ENCODE measurements at places on chromosomes 6 and 20. TPM values are rescaled to one million over a fixed set of nuclear protein-coding genes. Genes with fewer than 3 reads are reported as not detected.

- DNase-seq: no peak
These were observed 99.1 kb upstream of the KCNQ5 start for GRCh38 chr6:72522735-72523141.

- DNase-seq: no peak
These were observed 75.2 kb upstream of the CITED2 start for GRCh38 chr6:139449611-139450000.

DNA sequence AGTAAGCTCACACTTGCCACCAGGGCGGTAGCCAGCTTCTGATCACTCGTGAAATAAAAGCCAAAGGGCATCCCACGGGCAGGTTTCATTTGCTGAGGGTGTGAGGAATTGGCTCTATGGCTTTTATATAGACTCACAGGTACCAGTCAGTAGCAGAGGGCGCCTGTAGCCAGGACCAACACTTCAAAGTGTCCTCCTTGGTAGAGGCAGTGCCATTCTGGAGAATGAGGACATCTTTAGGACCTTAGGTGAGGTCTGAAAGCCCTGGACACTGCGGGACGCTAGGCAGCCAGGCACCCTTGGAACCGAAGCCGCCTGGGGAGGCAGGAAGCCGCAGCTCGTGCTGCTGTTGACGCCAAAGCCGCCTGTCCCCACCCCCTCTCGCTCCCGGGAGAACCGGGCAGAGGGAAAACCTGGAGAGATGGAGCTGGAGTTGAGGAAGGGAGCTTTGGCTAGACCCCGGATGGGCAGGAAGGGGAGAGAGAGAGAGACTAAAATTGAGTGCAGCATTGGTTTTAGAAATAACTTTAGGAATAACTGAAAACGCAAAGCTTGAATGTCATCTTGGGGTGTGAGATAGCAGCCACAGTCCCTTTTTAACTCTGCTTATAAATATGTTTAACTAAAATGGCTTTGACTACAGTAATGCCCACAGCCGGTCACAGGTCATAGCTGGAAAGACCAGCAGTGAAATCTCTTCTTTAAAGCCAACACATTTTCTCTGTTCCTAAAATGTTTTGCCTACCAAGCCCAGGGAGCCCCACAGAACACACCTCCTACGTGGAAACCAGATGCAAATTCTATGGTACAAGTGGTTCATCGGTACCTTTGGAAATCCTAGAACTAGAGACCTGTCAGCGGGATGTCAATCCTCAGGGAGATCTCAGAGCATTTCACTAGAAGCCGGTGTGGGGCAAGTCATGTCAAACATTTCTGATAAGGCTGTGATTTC, 128.5 kb upstream of the CDYL start:
- DNase-seq: peak; percentile 66

The RHAG gene
- total RNA-seq: not detected

- DNase-seq: no peak
These were observed 140.3 kb downstream of the FLRT3 start for GRCh38 chr20:14197097-14197496.

DNA sequence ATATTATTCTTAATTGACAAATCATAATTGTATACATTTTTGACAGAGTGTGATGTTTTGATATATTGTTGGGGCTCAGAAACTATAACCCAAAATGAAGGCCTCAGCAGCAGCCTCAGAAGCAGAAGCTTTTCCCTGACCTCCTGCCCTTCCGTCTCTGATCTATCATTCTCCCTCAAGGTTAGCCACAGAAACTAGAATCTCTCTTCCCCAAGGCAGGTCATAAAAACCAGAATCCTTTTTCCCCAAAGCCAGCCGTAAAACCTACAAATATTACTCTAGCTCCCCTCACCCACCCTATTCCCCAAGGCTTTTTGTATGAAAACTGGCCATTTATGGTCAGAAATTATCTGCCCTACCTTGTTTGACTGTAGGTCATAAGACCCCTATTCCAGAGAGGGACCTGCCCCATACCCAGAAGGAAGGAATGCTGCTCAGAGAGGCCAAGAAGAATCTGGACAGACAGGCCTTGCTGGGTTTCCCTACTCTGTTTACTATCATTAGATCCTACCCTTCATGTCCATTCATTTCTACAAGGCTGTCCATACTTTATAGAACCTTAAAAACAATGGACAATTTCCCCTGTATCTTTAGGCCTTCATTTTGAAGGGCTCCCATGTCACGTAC, 14.5 kb downstream of the OR2B2 start:
- no peak for DNase-seq

DNA sequence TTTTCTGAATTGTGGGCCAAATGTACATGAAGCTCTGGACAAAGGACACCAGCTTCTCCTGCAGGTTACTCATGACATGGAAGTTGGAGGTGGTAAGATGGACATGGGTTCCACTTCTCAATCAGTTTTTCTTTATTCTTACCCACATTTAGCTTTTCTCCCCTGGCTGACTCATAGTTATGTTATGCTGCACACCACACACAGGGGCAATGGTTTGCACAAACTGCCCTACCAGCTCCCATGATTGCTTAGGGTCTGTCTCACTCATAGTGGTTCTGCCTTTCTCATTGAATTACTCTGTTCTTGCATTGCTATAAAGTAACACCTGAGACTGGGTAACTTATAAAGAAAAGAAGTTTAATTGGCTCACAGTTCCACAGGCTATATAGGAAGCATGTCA, 4.5 kb upstream of the CD109 start:
- no peak for DNase-seq

GRCh38 chr20:44810391-44811149, at the start of gene RIMS4:
TSS of gene RIMS4 (minus strand) at chr20:44810546. CDS start at chr20:44810271, 275 bp downstream.
- no peak for DNase-seq

The SMOC2 gene
- total RNA-seq: 0.68 TPM

DNA sequence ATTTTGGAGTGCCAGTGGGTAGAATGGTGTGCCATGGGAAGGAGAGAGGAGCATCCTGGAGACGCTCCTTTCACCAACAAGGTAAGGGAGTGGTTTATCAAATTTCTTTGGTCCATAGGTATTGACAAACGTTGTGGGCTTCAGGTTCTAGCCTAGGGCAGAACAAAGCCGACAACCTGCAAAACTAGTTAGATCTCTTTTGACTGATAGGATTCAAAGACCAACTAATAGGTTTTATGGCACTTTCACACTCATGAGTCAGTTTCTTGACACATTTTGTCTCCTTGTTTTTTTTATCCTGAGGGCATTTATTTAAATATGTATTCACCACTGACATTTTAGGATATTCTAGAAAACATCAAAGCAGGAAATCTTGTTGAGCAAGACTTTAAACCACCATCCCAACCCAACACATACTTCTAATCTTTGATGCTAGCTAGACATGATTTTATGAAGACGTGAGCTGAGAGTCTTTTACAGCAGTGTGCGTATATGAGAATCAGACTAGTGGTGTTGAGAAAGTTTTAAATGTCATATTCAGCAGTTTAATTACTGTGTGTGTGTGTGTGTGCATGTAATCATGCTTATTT, 370.4 kb upstream of the HSF2 start:
- no peak for DNase-seq

DNA sequence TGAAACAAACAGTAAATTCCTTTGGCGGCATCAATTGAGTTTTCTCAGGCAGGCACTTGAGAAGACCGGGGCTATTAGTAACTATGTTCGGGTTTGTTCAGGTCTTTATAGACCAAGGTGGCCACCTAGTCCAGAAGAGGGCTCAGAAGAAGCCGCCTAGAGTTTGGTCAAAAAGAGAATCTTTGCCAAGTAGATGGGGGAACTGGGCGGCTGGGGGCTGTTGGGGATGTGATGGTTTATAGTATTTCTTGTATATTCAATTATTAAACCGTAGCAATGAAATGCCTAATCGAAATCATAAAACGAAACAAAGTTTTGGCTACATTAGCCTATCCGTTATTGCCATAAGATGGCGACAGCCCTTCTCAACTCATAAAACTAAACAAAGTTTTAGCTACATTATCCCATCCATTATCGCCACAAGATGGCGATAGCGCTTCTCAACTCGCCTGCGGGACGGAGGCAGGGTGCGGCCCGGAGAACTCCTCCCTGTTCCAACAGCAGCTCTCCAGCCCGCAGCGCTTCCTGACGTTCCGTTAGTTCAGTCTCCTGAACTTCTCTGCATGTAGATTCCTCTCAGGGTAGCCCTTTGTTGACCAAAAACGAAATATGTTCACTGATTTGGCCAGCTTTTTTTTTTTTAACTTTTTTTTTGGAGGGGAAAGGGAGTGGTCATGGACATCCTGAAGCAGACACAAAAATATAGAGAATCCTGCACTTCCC, 120.5 kb upstream of the PRSS16 start:
- DNase-seq: peak; percentile 91

DNA sequence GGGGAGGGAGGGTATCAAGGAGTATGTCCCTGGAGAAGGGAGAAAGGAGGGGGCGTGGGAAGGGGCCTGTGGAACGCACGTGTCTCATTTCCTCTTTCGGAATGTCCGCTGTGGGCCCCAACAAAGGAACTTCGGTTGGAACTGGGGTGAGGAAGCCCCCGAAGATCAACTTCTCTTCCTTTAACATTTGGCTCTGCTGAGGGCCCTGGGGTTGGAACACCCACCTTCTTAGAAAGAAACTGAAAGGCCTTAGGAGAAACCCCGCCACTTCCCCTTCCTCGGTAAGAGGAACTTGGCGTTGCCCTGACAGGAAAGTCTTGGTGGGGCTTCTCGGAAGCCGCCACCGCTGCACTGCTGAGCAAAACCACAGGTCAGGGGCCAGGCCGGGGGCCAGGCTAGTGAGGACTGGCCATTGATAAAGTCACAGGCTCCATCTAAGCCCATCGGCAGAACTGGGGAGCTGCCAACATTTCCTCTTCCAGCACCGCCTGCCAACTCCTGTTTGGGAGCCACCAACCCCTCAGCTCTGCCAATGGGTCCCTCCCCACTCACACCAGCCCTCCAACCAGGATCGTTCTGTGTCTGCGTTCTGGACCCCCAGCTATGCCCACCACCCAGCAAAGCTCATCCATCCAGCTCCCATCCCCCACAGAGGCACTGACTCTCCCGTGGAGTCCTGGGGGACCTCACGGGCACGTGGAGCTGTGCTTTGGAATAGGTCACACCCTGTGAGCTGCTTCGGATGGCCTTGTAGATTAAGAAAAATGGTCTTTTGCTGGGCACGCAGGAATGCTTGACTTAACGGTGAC, 44.8 kb downstream of the FGD2 start:
- no peak for DNase-seq

GRCh38 chr20:57265336-57265996, 975 bp downstream of the BMP7 start:
- DNase-seq: no peak

The TBCC gene
- 61.2 TPM for total RNA-seq

GRCh38 chr6:89406141-89406540, 5.9 kb downstream of the RRAGD start:
- DNase-seq: no peak

The SLC22A23 gene
- total RNA-seq: 10.1 TPM

DNA sequence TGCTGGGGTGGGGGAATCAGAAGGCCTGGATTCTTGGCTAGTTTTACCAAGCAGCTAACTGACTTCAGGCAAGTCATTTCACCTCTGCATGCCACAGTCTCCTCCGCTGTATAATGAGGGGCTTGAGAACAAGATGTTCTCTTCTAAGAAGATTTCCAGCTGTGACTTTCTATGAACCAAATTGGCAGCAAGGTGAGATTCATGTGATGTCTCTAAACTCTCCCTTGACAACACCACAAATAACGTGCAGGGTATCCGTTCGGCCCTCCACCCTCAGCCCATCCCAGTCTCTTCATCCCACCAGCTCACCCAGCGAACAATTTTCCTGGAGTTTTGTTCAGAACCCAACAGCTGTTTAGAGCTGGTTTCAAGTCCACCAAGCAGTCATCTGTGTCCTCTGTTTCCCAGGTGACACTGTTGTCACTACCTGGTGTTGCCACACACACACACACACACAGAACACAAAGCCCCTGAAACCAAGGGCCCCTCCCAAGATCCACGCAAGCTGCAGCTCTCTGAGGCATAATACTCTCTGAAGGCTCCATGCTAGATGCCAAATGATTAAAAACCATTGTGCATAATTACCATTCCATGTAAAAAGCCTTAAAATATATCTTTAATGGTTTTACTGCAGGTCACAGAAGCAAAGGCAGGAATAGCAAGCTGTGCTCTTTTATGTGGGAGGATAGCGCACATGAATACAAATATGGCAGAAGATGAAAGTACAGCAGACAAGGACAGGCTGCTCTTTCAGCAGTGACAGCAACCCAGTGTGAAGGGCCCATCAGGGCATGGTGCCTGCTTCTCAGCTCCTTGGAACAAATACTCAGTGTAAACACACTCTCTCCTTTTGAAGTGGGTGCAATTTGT, 48.2 kb downstream of the ARHGAP18 start:
- no peak for DNase-seq

The MCCD1 gene
- total RNA-seq: not detected

The FAM83C gene
- not detected for total RNA-seq

The MARCKS gene
- 48.6 TPM for total RNA-seq

DNA sequence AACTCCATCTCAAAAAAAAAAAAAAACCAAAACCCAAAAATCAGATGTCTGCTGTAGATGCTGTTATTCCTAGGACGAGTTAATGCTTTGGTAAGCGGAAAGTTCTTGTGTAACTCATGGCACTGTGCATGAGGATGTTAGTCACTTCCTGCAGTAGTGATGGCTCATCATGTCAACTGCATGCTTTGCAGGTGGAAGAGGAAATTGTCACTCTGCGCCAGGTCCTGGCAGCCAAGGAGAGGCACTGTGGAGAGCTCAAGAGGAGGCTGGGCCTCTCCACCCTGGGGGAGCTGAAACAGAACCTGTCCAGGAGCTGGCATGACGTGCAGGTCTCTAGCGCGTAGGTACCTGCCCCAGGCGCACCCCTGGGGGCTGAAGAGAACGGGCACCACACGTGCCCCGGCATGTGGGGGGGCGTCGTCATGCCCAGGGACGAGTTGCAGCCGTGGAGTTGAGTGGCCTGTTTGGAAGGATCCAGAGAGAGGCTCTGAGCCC, 8.5 kb downstream of the TPD52L2 start:
- DNase-seq: no peak

DNA sequence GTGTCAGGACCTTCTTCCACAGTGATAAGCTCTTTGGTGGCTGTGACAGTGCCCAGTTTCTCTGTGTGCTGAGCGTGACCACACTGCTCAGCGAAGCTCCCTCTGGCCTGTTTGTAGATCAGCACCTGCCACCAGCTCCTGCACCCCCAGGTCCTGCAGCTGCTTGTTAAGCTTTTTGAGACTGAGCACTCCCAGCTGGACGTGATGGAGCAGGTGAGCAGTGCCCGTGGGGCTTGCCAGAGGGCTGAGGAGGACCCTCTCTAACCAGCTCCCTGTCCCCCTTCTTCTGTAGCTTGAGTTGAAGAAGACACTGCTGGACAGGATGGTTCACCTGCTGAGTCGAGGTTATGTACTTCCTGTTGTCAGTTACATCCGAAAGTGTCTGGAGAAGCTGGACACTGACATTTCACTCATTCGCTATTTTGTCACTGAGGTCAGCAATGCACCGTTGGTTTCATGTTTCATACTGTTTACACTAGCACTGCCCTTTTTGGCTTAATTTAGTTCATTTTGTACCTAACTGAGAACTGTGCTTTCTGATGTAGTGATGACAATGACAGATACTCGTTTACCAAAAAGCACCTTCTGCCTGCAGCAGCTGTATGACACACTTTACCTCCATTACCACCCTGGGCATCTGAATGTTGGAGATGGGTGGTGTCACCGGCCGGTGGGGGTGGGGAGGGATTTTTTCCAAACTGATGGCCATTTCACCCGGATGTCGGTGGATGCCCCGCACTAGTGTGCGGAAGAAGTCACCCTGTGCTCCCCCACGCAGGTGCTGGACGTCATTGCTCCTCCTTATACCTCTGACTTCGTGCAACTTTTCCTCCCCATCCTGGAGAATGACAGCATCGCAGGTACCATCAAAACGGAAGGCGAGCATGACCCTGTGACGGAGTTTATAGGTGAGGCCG, 12.5 kb downstream of the NELFCD start:
- DNase-seq: no peak

The RAB5IF gene
- total RNA-seq: 423 TPM

The PAK5 gene
- not detected for total RNA-seq

The HTR1E gene
- total RNA-seq: not detected

The CCR6 gene
- 2.3 TPM for total RNA-seq

The RAET1E gene
- total RNA-seq: not detected

All from Caki2 (cell line).